Stimulated activated CD8-positive, alpha-beta memory T cell treated with anti-CD3 and anti-CD28 coated beads, Interleukin-15, amount 100 ng/mL, for 4 hours (primary cell): ENCODE measurements at places on chromosomes 2 and 18.

DNA sequence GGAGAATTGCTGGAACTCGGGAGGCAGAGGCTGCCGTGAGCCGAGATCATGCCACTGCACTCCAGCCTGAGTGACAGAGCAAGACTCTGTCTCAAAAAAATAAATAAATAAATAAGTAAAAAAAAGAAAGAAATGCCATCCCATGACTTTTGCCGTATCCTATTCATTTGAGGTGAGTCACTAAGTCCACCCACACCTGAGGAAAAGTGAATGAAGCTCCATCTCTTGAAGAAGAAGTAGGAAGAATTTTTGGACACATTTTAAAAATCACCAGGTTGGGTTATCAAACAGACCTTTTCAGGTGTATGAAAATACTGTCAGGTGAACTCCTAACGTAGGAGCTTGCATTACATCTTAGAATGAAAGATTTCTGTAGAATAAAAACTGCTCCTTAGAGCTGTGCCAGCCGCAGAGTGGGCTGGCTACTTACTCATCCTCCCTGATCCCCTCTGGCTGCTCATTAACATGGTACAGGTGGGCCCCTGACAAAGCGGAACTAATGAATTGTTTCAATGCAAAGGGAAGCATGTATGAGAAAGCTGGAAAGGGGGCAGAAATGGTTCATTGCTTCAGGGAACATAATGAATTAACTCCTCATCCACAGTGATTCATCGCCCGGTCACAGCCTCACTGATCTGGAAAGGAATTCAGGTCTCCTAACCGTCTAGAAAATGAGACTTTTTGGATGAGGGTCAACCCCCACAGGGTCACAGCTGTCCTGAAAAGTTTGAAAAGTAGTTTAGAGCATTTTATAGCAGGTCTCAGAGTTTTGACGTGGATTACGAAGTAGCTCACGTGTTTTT lies 191.4 kb downstream of the SPP2 start:
- no peak for DNase-seq

DNA sequence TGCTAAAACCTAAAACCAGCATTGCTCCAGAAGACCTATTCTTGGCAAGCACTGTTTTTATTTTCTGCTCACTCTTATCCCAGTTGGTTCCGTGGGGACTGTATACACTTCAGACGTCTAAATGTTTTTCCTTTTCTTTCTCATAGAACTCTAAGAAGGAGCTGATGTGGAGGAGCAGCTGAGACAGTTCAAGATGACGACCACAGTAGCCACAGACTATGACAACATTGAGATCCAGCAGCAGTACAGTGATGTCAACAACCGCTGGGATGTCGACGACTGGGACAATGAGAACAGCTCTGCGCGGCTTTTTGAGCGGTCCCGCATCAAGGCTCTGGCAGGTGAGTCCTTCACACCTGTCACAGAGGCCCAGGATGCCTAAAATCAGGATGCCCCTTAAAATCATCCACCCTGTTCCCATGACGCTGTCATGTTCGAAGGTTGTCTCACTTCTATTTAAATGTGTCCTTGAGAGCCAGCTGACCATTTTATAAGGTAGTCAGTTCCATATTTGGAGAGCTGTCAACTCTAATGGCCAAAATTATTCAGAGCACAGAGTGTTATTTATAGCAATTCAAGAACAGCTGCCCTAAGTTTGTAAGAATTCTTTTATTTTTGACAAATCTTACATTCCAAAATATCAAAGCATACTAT lies 70.2 kb downstream of the SPTBN1 start:
- DNase-seq = no peak

GRCh38 chr2:218607436-218608115 lies at the start of gene PLCD4:
Gene PLCD4, plus strand, starts transcription at chr2:218607899. Its CDS starts 7,841 bp downstream, at chr2:218615740.
- no peak for DNase-seq

- no peak for DNase-seq
These were observed 182.2 kb upstream of the ZFP36L2 start for GRCh38 chr2:43408407-43409160.

- DNase-seq = no peak
These were observed 189.5 kb upstream of the HDAC4 start for GRCh38 chr2:239590276-239590675.

- no peak for DNase-seq
These were observed 199.4 kb downstream of the IRS1 start for GRCh38 chr2:226600184-226600583.

GRCh38 chr2:240339411-240340360 lies 95.8 kb upstream of the GPC1 start:
- DNase-seq = no peak

GRCh38 chr2:115874427-115874826 lies 1432.0 kb downstream of the DPP10 start:
- no peak for DNase-seq

DNA sequence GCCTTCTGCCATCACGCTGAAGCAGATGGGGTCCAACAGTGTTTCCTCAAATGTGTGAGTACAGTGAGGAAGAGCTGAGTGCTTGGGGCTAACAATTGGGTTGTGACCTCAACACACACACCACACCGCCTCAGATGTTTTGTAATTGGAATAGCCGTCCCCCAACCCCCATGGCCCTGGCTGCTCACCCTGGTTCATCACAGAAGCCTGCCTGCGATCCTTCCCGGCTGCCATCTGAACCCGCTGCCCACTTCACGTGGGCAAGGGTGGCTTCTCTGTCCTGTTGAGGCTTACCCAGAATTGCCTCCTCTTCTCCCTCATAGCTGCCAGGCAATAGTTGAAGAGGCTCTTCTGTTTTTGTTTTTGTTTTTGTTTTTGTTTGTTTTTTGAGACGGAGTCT lies 44.1 kb downstream of the TGOLN2 start:
- DNase-seq = no peak

- DNase-seq = no peak
These were observed 4.5 kb upstream of the FHL2 start for GRCh38 chr2:105403241-105403782.

DNA sequence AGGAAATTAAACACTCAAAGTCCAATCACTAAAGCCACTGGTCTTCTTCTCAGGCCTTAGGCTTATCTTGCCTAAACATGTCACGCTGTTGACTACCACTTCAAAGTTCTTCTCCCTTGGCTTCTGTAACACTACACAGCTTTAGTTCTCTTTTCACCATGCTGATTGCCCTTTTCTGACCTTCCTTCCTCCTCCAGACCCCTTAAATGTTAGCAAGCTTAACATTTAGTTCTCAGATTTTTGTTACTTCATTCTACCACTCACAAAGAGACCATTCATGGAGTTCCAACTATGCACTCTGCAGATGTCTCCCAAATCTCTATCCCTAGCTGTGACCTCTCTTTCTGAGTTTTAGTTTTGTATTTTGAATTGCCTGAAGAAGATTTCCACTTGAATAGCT lies 64.4 kb downstream of the TTC21B start:
- DNase-seq = no peak

DNA sequence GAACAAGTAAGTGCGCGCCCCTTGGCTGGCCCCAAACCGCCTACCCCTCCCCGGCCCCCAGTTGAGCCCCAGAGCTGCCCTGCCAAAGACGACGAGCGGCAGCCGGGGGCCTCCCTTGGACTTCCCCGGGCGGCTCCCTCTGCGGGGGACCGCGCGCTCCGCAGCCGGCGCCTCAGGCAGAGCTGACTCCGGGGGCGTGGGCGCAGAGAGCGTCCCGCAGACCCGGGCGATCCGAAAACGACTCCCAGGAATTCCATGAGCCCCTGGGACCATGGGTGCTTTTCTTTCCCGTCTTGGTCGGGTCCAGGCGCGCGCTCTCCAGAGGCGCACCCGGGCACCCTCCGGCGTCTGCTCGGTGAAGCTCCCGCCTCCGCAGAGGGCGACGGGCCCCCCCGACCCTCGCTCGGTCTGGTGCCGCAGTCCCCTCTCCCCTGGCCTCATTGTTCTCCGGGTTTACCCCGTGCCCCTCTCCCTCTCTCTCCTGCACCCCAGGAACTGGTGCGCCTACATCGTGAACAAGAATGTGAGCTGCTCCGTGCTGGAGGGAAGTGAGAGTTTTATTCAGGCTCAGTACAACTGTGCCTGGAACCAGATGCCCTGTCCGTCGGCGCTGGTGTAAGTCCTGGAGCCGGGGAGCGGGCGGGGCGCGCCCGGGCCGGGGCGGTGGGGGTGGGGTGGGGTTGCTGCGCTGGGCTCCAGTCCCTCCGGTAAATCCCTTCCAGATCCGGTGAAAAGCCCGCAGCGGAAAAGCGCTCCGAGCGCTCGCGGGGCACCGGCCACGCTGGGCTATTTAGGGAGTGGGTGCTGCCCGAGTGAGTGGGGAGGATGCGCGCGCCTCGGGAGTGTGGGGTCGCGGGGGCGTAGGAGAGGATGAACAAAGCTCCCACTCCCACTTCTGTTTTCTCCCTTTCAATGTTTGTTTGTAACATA lies 776 bp downstream of the EMILIN2 start:
- peak; percentile 13 for DNase-seq

DNA sequence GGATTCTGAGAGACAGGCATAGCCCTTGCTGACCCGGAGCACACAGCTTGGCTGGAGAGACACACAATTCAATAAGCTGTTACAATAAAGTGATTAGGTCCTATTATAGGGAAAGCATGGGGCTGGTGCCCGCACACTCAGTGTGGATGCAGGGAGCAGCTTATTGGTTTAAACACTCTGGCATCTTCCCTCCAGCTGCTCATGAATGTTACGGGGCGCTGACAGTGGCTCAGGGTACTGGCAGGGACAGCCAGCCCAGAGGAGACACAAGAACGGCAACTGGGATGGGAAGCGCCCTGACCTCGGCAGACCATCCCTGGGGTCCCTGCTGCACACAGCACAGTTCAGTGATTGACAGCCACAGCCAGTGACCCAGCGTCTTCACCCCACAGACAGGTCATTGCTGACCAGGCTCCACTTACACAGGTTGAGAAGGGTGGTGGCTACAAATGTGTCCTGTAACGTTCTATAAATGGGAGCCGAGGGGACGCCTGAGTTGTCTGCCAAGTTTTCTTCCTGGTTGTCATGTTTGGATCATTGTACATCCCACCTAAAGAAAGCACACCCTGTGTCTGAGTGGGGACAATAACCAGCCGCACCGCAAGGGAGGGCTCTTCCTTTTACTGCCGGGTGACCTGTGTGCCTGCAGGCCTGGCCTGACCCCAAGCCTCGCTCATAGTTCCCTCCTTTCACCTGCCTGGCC lies 60.3 kb downstream of the SH3BP4 start:
- DNase-seq = no peak

- no peak for DNase-seq
These were observed 91.4 kb upstream of the AQP4 start for GRCh38 chr18:26956863-26957262.

DNA sequence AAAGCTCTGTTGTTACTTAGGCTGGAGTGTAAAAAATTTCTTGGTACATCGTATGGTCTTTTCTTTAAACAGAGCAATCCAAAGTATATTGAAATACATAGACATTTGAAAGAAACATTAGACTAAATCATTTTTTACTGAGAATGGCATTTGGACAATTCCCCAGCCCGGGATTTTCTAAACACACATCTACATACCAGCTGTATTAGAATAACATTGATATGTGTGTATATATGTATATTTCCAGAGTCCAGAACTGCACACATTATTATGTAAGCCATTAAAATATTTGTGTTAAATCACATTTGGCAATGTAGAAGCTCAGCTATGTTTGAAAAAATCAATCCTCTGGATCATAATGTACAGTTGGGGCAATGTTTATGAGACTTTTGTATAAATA lies 1853.6 kb upstream of the LRRTM1 start:
- DNase-seq = no peak

DNA sequence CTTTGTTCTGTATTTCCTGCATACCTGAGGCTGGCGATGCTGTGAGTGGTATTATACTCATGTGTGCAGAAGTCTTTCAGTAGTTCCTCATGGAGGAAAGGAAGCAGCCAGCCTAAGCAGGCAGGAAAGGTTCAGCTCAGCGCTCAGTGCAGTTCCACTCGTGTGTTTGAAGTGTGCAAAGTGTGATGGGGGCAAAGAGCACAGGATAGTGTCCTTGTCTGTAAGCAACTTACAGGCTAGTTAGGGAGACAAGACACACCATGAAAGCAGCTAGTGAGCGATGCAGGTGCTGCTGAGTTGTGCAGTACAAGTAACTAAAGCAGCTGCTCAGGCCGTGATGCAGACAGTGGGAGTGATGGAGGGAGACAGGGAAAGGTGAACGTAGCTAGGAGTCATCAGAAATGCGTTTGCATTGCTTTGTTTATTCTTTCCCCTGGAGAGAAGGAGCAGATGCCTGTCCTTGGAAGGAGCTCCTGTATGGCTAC lies 146.2 kb downstream of the LDLRAD4 start:
- no peak for DNase-seq

- DNase-seq = peak; percentile 32
These were observed 185.0 kb downstream of the ANAPC1 start for GRCh38 chr2:111698743-111699554.

GRCh38 chr2:151103551-151103950 lies 158.1 kb downstream of the RBM43 start:
- DNase-seq = no peak

DNA sequence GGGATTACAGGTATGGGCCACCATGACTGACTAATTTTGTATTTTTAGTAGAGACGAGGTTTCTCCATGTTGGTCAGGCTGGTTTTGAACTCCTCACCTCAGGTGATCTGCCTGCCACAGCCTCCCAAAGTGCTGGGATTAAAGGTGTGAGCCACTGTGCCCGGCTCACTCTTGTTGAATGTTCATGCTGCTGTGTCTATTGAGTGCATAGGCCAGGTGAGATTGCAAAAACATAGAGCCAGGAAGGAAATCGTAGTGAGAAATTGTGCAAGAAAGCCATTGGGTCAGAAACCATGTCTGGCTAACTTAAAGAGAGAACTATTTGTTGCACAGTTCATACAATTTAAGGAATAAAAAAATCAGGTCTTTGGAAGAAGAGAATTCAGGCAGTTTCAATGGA lies 45.5 kb upstream of the FZD5 start:
- DNase-seq = no peak

DNA sequence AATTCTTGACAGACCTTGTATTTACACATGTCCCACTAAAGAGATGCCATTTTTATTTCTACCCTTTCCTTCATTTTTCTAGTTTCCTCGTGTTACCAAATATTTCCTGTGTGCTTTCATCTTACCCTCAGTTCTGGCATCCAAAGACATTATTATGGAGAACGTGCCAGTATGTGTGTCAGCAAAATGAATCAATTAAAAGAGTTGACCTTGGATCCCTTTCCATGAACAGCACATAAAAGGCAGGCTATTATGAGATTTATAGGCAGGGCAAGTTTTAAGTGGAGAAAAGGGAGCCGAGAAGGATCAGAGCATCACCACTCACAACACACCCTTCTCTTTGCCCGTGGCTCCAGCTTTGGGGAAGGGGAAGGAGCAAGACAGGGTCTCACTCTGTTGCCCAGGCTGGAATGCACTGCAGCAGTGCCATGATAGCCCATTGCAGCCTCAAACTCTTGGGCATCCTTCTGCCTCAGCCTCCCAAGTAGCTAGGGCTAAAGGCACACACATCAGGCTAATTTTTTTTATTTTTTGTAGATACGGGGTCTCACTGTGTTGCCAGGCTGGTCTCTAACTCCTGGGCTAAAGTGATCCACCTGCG lies 149.9 kb downstream of the GFPT1 start:
- no peak for DNase-seq

GRCh38 chr18:79629606-79630005 lies 50.0 kb upstream of the CTDP1 start:
- no peak for DNase-seq

- DNase-seq = no peak
These were observed 50.1 kb downstream of the MYCN start for GRCh38 chr2:15990151-15991101.
